Spinal cord (tissue), 10 donors: ENCODE measurements at places on chromosomes 2 and 18.
A peak's percentile ranks its signal among the peaks of the same experiment; 100 is the strongest.

- no peak for DNase-seq
- no peak overlapping the region for H3K4me3 ChIP-seq
- H3K27me3 ChIP-seq, result no peaks in the 10 kb centered on the region
Measured at GRCh38 chr18:51637881-51638280, 440.4 kb upstream of the MEX3C start.

DNA sequence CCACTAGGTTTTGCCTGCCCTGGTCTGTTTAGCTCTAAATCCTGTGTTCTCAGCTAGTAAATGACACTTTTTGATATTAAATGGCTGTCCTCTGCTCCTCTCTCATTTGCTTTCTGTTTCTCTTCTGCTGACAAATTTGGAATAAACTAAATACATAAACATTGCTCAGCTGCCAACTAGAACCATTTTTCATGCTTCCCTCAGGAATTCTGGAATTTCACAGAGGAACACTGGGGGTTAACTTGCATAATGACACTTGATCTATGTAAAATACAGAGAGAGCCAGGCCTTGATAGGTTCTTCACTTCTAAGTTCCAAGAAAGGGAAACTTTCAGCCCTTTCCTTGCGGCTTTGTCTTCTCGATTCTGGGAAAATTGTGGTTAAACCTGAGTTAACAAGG, 450.6 kb upstream of the ST6GAL2 start:
- H3K27ac ChIP-seq, result no peak overlapping the region
- no peaks in the 10 kb centered on the region for H3K36me3 ChIP-seq
- no peak overlapping the region for H3K4me3 ChIP-seq
- no peak for DNase-seq
- H3K4me1 ChIP-seq, result no peaks in the 10 kb centered on the region

GRCh38 chr2:171836146-171836910, 57.7 kb downstream of the SLC25A12 start:
- peaks cover 25% of the 10 kb centered on the region for H3K36me3 ChIP-seq
- H3K27me3 ChIP-seq, result no peaks in the 10 kb centered on the region
- no peak overlapping the region for H3K4me3 ChIP-seq
- no peaks in the 10 kb centered on the region for H3K4me1 ChIP-seq
- peak; percentile 4 for DNase-seq

- H3K4me3 ChIP-seq, result no peak overlapping the region
- peak; percentile 73 for DNase-seq
- no peaks in the 10 kb centered on the region for H3K36me3 ChIP-seq
- peaks cover 13% of the 10 kb centered on the region for H3K4me1 ChIP-seq
- H3K27ac ChIP-seq, result peak overlapping the region; percentile 44
Measured at GRCh38 chr18:63322908-63323634, 3.5 kb upstream of the BCL2 start.

GRCh38 chr2:139403948-139404347, 623.8 kb upstream of the NXPH2 start:
- no peaks in the 10 kb centered on the region for H3K27me3 ChIP-seq
- peak; percentile 14 for DNase-seq
- H3K4me1 ChIP-seq, result no peaks in the 10 kb centered on the region
- no peak overlapping the region for H3K4me3 ChIP-seq
- no peaks in the 10 kb centered on the region for H3K36me3 ChIP-seq
